ENCODE measurements at places on chromosomes 4 and X.

GRCh38 chr4:40228497-40229365, 31.9 kb downstream of the RHOH start:
- no peak for DNase-seq

- no peak for DNase-seq
Observed at GRCh38 chr4:167428156-167428555, 193.9 kb upstream of the SPOCK3 start.

DNA sequence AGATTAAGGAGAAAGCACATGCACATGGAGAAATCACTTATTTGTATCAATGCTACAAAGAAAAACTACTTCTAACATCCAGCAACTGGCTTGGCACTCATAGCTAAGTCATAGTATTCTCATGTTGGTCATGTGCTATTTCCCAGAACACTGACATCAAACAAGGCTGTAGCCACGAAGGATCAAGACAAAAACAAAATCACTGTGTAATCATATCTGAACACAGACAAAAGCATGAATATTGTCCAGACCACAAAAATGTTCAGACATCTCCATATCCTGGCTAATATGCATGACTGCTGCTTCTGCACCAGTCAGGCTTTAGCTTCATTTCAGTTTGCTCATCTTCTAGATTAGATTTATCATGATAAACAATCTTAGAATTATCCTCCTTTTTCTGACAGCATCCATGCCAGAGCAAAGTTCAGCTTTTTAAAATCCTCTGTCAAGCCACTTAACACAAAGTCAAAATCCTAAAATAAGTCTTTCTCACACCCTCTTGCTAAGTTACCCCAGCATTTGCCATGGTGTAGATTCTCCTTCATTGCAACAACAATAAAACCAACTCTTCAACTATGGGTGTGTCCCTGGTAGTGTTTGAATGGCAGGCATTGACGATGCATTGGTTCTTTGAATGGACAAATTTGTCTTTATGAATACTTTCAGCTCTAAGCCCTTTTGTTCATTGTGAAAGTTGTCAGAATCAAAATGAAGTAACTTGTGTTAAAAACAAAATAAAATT, 39.1 kb upstream of the NPFFR2 start:
- no peak for DNase-seq

DNA sequence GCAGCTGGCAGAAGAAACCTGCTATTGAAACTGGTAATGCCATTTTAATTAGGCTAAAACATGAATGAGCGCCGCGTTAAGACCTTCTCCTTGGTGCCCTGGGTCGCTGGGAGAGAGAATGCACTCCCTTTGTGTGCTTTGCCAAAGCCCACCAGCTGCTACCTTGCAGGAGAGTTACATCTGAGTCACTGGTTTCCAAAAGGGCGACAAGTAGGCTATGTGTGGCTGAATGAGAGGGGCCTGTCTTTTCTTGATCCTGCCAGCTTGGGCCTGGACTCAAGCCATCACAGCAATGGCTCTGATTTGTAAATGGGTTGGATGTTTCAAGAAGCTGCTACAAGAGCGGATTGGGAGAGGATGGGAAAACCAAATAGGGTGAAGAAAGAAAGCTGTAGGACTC, 81.5 kb downstream of the NHS start:
- no peak for DNase-seq

GRCh38 chr4:150079081-150079581, 886 bp downstream of the DCLK2 start:
- DNase-seq, result no peak

DNA sequence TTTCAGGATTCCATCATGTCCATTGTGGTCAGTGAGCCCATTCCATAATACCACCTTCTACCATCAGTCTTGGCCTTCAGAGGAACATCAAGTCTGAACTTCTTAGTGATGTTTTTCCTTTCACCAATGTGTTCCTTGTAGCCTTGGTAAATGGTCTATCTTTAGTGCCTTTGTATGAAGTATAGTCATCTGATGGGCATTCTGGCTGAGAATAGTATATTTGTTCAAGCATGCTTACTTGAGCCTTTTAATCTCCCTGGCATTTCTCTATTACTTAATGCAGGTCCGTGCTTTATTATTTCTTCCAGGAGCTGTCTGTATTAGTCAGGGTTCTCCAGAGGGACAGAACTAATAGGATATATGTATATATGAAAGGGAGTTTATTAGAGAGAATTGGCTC, 99.7 kb downstream of the TLL1 start:
- no peak for DNase-seq
